ENCODE measurements at places on chromosomes 2 and 18.

DNA sequence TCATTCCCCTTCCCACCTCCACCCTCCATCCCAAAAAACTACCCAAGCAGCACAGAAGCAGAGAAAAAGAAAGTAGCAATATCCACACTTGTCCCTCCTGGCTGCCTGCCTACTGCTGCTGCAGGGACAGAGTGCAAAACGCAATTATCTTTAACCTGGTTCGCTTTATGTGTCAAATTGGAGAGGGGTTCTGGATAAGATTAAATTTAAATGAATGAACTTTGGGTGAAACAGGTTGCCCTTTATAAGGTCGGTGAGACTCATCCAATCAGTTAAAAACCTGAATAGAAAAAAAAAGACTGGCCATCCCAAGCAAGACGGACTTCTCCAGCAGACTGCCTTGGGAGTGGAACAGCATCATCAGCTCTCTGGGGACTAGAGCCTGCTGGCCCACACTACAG lies 62.6 kb downstream of the ANKRD44 start:
- DNase-seq = no peak

GRCh38 chr2:164625378-164625971 lies 4.2 kb upstream of the GRB14 start:
- no peak for DNase-seq

DNA sequence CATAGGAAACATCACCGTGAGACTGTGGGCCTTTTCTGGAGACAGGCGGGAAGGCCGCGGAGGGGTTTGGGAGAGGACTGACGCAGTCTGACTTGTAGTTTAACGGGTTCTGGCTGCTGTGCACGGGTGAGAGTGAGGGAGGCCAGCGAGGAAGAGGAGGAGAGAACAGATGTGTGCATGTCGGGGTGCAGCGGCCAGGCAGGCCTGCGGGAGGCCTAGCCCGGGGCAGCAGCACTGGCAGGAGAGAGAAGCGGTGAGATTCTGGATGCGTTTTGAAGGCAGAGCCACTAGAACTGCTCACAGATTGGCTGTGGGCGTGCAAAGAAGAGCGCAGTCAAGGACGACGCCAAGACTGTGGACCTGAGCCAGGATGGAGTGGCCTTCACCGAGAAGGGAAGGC lies 53.9 kb downstream of the PTGR3 start:
- DNase-seq = no peak

DNA sequence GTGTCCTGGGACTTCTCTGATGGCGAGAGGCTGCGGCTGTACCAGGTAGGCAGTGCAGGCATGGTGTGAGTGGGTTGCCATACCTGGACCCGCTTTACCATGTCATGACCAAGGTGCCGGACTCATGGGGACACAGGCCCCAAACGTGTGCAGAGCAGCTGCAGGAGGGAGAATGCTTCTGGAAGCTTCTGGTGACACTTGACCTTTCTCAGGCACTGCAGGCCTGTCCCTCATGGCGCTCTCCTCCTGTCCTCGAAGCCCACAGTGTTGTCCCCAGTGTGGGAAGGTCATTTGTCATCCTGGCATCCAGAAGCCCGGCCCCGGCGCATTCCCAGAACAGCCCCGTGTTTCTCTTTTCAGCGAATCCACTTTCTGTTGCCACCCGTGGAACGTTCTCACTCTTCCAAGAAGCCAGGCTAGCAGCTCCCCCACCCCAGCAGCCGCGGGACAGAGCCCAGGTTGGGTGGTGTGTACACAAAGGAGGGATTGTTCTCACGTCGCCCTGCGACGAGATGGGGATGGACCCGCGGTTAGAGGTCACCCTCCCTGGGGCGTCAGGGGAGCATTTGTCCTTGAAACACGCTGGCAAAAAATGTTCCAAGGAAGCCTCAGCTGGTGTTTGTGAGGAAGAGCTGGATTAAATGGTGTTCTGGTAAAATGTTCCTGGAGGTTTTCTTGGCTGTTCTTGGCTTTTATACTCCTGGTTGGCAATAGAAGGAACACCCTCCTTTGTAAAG lies 43.7 kb downstream of the SH3BP4 start:
- DNase-seq = no peak

DNA sequence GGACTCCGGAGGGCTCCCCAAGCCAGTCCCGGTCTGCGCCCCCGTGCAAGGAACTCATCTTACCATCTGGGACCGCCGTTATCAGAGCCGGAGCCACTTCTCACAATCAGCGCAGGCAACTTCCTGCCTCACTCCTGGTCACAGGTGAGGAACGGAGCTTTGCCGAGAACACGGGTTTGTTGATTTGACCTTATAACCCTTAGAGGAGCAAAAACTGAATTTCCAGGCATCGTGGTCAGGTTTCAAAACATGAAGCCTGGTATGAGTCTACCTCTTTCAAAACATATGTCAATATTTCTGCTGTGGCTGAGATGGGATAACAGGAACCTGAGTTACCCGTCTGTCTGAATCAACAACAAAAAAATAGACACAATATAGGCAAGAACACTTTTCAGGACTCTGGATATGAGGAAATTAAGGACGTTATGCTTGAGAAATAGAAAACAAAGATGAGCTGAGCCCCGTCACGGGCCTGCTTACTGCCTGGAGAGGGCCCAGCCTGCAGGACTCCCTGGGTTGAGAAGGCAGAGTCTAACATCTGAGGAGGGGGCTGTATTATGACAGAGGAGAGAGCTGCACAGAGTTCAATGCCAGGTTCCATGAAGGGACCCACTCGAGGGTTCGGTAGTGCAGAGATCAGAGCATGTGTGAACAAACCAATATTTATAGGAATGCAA lies 148.7 kb downstream of the NDUFA10 start:
- DNase-seq = no peak

GRCh38 chr2:72673279-72673678 lies 152.6 kb downstream of the EXOC6B start:
- peak; percentile 76 for DNase-seq

DNA sequence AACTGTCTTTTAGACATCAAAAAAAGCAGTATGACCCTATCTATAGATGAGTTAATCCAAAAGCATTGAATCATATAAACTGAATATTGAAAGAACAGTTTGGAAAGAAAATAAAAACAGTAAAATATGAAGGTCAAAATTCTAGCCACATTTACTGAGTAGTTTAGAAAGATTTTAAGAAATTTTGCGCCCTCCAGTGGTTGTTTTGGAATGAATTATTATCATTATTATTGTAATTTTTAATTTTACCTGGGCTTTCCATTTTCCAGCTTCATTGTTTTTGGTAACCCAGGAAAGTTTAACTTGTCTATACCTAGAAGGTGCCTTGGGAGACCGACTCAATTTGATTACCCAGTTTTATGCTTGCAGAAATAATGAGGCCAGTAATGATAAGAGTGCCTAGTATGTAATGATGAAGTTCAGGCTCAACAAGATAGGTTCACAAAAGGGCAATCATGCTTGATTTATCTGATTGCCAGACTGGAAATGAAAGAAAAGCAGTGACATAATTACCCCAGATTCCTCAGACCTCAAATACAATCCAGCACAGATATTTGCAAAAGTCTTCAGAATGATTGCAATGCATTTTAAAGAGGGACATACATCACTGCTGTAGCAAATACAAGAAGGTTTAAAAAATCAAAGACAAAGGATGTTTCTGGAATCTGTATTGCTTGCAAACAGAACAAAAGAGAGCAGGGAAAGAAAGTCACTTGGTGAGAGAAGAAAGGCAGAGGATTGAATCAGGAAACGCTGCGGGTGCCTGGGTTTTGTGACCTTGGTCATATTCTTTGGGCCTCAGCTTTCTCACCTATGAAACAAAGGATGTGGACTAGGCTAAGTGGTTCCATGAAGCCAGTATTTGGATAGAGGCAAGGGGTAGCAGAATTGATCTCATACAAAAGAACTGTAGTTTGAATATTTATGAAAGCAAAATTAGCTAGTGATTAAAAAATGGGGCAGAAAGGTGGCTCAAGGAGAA lies 153.8 kb downstream of the MAP2 start:
- peak; percentile 9 for DNase-seq

GRCh38 chr2:190343536-190344275 lies at the start of gene INPP1:
INPP1 (plus strand) TSS chr2:190343589; CDS start chr2:190360103, 16,514 bp downstream.
- peak; percentile 76 for DNase-seq

GRCh38 chr2:226761195-226761583 lies 38.4 kb downstream of the IRS1 start:
- no peak for DNase-seq

GRCh38 chr2:150425121-150425955 lies 62.1 kb downstream of the RND3 start:
- no peak for DNase-seq

- DNase-seq = no peak
Observed at GRCh38 chr2:20173064-20173463, 51.9 kb downstream of the SDC1 start.

- DNase-seq = no peak
Observed at GRCh38 chr2:61178603-61179545, 16.9 kb downstream of the C2orf74 start.

- no peak for DNase-seq
Observed at GRCh38 chr2:43653506-43653905, 16.4 kb downstream of the PLEKHH2 start.

GRCh38 chr2:24082787-24083566 lies 1.7 kb downstream of the TP53I3 start:
- DNase-seq = no peak

DNA sequence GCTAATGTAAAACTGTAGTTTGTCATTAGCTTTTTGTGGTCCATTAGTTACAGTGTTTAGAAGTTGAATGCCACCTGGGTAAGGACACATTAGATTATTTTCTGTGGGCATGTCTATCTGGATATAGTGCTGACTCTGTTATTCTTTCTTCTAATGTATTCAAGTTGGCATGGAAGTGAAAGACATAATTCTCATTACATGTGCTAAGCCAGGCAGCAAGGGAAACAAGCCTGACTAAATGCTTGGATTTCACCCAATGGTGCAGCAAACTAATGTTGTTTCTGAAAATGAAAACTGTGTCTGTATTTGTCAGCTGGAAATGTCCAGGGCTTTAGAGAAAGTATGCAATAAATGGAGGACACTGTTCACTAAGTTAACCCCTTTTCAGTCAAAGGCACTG lies 100.7 kb downstream of the NUP35 start:
- DNase-seq = no peak

GRCh38 chr18:14106906-14107305 lies 25.3 kb downstream of the ZNF519 start:
- no peak for DNase-seq

DNA sequence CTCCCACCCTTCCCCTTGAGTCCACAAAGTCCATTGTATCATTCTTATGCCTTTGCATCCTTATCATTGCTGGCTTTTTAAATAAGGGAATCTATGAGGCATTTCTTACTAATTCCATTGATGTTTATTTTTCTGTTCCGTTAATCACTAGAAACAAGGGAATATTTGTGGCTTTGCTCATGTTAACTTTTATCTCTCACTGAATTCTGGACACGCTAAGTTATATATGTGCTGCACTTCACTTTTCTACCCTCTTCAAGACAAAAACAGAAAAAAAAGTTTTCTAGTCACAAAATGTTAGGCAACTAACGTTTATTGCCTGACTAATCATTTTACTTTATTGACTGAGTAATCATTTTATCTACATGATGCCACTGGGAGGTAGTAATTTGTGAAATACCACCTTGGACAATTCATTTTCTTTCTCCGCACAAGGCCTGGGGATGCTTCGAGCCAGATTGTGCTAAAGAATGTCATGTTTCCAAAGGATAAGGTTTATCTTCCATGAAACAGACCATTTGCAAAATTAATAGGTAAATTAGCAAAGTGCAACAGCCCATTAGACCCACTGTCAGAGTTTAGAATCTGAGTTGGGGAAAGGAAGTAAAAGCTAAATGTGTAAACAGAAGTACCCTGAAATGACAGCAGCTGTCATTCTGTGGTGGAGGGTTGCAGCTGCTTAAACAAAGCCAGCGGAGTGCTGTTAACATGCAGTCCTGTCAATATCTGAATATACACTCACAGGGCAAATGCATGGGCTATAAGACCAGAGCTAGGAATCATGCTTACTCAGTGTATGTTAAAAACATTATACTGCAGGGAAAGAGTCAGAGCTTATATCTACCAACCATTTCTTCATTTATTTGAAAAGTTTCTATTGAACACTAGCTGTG lies 658.7 kb downstream of the CNTNAP5 start:
- no peak for DNase-seq

- DNase-seq = no peak
Observed at GRCh38 chr2:74617122-74617521, 31.0 kb downstream of the M1AP start.

- no peak for DNase-seq
Observed at GRCh38 chr2:113207021-113207420, 33.2 kb downstream of the PSD4 start.

DNA sequence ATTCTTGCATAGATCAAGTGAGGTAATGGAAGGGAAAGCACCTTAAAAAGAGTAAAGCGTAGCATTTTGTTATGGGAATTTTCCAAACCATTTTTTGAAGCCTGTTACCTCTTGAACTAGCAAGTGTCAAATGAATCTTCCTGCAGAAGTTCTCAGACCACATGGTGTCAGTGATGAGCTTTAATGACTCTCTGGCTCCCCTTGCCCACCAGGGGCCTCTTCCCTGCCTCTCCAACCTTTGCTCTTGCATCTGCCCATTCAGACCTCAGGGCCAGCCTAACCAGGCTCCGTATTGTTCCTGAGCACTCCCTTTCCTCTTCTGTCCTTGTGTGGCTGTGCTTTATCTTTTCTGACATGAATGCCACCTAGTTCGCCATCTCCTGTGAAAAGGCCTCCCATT lies 155.9 kb downstream of the DIS3L2 start:
- DNase-seq = no peak

- DNase-seq = no peak
Observed at GRCh38 chr18:3967359-3968180, 487.5 kb downstream of the DLGAP1 start.

GRCh38 chr2:105749583-105750400 lies 5.1 kb downstream of the NCK2 start:
- no peak for DNase-seq

DNA sequence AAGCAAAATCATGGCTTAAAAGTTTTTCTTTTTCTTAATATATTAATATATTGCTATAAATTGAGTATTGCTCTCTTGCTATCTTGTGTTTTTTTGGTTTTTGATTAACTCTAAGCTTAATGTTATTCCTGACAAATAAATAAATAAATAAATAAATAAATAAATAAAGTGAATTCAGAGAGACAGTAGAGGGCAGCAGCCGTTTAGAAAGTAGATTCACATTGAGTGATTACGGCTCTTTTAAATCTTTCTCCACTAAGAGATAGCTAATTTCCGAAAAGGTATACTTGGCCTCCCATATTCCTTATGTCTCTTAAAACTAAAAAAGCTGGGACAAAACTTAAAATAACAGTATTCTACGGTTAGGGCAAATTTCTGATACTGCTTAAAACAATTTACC lies 34.3 kb downstream of the MSH2 start:
- DNase-seq = peak; percentile 13

GRCh38 chr18:77223221-77223639 lies 26.4 kb upstream of the GALR1 start:
- no peak for DNase-seq

- no peak for DNase-seq
Observed at GRCh38 chr2:174577967-174578589, 19.5 kb downstream of the WIPF1 start.

DNA sequence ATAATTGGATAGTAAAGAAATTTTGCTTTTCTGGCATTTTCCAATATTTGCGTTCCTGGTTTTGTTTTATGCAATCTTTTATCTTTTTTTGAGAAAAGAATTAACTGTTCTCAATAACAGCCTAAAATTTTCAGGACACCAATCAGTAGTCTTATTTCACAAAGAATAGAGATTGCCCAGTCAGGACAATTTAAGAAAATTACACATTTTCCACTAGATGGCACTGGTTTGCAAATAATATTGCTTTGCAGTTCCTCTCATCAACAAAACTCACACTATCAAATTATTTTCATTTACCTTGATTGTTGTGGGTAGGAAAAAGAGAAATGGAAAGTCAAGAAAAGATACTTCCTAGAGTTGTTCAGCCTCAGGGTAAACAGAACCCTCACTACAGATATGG lies 2.4 kb upstream of the RBM45 start:
- DNase-seq = peak; percentile 30

GRCh38 chr2:173349287-173349686 lies 5.4 kb upstream of the CDCA7 start:
- DNase-seq = no peak

Measured in Caki2 (cell line).